ENCODE measurements at places on chromosomes 2 and 18.

DNA sequence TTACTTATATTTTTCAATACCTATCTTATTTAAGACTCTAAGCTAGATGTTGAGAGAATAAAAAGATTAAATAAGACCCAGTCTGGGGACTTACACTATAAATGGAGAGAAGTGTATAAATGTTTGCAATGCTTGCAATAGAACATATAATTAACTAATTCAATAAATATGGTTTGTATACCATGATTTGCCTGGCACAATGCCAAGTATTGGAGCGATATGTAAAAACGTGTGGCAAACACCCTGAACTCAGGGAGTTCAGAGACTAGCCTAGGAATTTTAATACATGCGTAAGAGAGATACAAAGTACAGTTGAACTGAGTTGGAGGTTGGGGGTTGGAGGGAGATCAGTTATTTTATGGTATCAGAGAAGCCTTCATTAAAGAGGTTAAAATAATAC lies 251.8 kb upstream of the DDX18 start:
- DNase-seq, result no peak

DNA sequence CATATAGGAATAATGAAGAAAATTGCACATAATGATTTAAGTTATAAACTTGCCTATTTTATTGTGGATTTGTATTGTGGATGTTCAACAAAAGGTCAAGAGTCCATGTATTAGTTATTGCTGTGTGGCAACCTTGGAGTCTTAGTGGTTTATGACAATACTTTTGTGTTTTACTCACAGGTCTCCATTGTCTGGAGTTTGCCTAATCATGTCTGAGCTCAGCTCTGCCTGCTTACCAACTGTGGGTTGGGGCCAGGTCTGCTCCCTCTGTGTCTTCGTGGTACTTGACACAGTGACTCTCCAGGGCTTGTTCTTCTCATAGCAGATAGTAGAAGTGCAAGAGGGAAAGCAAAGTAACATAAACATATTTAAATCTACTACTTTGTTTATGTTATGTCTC lies 382.5 kb downstream of the CBLN2 start:
- DNase-seq, result no peak

DNA sequence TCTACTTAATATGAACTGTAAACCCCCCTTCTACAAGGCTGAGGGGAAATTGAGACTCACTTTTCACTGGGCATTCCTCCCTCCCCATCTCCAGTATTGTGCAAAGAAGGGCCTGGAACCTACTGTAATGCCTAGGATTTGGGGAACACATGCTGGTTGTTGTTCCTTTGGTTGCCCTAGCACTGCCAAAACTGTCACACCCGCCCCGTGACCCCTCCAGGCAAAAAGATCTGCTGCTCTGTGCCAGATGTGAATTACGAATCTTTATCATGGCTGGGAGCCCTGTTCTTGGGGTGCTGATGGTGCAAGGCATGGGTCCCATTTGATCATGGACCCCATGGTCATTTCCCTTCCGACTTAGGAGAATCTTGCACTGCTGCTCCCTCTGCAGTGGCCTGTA lies 95.4 kb downstream of the CABLES1 start:
- DNase-seq, result no peak

- DNase-seq, result no peak
Observed at GRCh38 chr2:107258531-107259407, 372.8 kb upstream of the ST6GAL2 start.

GRCh38 chr2:63588385-63589147 lies at the start of the genes MDH1 and WDPCP:
MDH1 (plus strand) TSS chr2:63588963; CDS start chr2:63589044, 81 bp downstream.
WDPCP (minus strand) TSS chr2:63588477; CDS start chr2:63588271, 206 bp downstream.
- peak; percentile 99 for DNase-seq

DNA sequence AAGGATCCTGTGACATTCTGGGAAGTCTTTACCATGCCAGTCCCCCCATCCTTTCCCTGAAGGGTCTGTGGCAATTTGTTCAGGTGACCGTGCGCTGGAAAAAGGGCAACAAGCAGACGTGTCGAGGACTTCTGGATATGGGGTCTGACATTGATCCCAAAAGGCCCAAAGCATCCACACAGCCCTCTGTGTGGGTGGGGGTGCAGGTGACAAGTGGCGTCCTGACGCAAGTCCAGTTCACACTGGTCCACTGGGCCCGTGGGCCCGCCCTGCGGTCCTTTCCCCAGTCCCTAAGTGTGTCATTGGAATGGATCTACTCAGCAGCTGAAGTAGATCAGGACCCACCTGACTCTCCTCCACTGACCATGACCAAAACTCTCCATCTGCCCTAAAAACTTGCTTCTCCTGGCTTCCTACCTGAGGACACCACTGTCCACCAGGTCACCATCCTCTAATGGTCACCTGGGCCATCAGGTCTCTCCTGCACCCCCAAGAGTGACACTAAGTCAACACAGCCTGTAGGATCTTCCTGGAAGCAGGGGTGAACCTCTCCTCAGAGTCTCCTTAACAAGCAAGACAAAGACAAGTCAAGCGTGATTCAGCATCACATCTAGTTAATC lies 85.6 kb upstream of the SLC66A3 start:
- DNase-seq, result no peak

DNA sequence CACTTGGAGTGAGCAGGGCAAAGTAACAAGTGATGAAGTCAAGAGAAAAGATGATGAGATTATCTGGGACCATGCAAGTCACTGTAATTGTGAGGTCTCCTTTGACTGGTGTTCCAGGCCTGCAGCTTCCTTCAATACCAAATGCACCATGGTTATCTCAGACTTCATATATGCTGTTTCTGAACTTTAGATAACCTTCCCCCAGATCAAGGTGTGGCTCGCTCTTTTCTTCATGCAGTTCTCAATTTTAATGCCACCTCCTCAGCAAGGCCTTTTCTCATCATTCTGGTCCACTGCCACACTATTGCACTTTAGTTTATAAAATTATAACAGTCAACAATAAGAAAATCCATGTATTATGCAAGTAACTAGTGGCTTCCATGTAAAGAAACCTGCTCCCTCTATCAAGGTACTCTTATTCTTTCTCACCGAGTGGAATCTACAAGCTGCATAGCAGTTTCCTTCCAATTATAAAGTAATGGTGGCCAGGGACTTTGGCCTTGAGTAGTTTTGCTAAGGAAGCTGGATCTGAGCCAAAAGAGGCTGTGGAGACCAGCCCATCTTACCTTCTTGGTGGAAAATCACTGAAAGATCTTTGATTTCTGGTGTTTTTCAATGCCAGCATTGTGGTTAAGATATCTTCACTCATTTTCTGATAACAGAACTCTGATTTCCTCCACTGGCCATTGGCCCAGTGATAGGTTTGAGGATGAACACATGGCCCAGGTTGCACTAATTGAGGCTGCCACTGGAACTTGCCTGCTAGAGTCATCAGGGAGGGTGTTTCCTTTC lies 113.6 kb downstream of the KCNE4 start:
- no peak for DNase-seq

DNA sequence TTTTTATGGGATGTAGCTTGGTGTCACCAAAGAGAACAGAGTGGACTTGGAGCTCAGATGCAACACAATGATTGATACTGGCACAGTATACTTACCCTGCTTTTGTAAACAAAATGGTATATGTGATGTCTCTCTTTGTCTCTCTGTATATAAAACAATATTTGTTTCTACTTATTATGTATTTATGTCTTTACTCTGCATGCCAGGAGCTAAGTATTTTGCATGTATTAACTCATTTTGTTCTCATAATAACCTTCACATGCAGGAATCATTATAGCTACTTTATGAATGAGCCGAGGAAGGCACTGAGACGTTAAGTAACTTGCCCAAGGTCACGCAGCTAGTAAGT lies 27.9 kb upstream of the CASP8 start:
- no peak for DNase-seq

GRCh38 chr18:47288741-47289140 lies 37.3 kb upstream of the SKOR2 start:
- DNase-seq, result no peak

DNA sequence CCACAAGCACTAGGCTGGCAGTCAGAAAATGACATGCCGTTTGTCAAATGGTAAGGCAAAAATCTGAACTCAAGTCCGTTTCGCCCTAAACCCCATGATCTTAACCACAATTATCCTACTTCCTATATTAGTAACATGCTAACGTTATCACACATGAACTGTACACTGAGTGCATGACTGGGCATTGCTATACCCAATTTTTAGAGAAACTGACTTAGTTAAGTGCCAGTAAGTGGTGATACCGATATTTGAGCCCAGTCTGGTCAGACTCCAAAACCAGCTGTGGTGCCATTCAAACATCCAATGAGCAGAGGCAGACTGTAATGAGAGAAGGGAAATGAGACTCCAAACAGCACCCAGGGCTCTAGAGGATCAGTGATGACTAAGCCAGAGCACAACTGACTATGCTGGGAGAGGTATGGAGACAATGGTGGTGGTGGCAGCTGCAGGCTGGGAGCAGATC lies 311.7 kb upstream of the PKDCC start:
- peak; percentile 13 for DNase-seq

DNA sequence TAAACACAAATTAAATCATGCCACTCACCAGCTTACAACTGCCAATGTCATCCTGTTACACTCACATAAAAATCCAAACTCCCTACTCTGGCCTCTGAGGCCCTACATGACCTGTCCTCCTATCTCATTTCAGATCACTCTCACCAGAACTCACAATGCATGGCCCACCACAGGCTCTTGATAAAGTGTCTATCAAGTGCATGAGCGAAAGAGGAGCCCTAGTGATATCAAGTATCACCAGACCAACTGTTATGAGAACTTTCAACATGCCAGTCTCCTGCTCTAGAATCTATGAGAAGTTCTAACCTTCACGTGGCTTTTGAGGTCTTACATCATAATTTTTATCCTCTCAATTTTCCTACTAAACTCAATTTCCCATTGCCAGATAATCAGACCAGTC lies 76.4 kb upstream of the CD226 start:
- DNase-seq, result no peak

DNA sequence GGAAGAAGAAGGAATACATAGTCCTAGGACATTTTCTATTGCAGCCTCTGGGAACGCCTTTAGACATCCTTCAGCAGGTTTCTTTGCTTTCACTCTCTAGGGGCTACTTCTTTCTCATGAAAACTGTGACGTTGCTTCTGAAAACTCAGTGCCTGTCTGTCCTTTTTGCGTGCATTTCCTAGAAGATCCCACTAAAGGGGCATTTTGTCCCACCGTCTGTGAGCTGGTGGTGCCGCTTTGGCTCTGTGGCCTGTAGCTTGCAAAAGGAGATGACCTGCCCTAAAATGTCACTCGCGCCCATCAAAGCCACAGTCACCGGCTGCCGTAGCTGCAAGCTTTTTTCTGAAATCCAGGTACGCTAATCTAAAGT lies 579 bp downstream of the STAT4 start:
- no peak for DNase-seq

GRCh38 chr2:51629406-51629805 lies 597.5 kb upstream of the NRXN1 start:
- DNase-seq, result no peak

DNA sequence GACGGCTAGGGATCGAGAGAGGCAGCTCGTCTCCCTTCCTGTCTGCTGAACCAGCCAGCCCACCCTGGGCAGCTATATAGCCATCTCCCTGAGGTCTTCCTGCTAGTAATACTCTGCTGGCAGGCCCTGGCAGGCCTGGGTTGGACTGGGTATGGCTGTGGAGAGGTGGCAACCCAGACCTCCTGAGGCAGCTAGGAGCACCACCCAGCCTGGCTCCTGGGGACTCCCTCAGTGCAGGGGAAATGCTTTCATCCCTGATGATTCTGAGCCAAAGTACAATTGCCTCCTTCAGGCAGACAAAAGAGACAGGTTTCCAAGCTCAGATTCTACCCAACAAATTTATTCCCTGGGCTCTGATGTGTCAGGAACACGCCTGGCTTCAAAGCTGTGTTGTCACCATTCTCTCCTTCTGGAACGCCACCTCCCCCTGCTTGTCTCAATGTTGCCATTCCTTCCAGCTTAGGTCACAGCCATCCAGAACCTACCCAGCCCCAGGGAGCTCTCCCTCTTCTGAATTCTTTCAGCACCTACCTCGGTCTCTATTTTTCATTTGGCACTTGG lies 4.7 kb upstream of the DNAJB2 start:
- peak; percentile 91 for DNase-seq

- DNase-seq, result peak; percentile 80
Observed at GRCh38 chr2:42722320-42723190, 41.4 kb downstream of the OXER1 start.

GRCh38 chr2:101064868-101065549 lies 62.9 kb downstream of the RPL31 start:
- peak; percentile 60 for DNase-seq

- DNase-seq, result peak; percentile 40
Observed at GRCh38 chr2:62199392-62200125, 3.6 kb downstream of the B3GNT2 start.

- no peak for DNase-seq
Observed at GRCh38 chr2:230202430-230203109, 17.2 kb downstream of the SP110 start.

DNA sequence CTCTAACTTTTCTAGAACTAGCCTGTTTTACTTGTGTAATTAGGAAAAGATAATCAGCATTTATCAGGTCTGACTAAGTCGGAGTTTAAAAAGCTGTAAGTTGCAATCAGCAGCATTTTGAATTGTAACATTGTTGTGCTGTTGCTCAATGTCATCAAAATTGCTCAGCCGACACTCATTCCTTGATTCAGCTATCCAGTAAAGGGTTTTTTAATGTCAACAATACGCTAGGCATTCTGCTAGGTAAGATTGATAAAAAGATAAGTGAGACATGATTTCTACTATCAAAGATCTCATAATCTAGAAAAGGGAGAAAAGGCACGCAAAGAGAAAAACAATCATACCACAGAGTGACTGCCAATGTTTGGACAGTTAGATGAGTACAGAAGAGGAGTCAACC lies 327.1 kb upstream of the CDH2 start:
- peak; percentile 1 for DNase-seq

All from EH (cell line).